HFF-Myc (cell line): ENCODE measurements at places on chromosomes 6 and 20.
A peak's percentile ranks its signal among the peaks of the same experiment; 100 is the strongest.

GRCh38 chr20:62977613-62978560 is 25.4 kb downstream of the SLC17A9 start:
- DNase-seq, result no peak

DNA sequence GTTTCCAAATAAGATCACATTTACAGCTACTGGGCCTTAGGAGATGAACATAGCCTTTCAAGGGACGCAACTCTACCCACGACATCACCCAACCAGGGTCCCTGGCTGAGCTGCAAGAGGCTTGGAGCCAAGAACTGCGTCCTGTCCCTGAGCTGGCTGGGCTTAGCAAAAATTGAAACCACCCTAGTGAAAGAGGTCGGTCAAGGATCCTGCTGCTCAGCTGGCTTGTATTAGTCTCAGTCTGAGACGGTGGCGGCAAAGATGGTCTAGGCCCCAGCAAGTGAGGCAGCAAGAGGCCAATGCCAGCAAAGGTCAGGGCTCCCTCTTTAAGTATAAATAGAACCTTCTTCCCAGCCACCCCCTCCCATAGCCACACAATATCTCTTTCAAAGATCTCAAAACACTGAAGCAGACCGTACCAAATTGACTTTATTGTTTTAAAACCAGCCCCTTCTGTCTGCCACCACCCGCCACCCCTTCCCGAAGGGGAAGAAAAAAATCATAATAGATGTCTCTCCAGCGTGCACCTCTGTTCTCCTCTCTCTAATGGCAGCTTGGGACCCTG is 140.5 kb downstream of the EYA2 start:
- no peak for DNase-seq

DNA sequence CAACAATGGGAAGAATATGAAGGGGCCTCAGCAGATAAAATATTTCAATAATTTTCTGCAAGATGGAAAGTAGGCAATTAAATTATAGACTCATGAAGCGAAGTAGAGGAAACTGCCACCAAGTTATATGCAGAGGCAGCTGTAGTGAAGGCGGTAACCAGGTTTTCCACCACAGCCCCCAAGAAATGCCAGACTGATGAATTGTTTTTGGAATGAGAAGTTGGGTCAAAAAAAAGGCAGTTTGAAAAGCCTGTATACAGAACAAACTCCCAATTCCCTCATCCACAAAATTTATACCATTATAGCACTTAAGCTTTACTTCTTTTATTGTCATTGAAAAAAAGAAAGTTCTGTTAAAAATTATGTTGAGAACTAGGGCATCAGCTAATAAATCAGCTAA is 45.3 kb downstream of the ELOVL4 start:
- no peak for DNase-seq

- DNase-seq, result peak; percentile 43
Measured at GRCh38 chr20:10074513-10074912, 39.7 kb downstream of the ANKEF1 start.

DNA sequence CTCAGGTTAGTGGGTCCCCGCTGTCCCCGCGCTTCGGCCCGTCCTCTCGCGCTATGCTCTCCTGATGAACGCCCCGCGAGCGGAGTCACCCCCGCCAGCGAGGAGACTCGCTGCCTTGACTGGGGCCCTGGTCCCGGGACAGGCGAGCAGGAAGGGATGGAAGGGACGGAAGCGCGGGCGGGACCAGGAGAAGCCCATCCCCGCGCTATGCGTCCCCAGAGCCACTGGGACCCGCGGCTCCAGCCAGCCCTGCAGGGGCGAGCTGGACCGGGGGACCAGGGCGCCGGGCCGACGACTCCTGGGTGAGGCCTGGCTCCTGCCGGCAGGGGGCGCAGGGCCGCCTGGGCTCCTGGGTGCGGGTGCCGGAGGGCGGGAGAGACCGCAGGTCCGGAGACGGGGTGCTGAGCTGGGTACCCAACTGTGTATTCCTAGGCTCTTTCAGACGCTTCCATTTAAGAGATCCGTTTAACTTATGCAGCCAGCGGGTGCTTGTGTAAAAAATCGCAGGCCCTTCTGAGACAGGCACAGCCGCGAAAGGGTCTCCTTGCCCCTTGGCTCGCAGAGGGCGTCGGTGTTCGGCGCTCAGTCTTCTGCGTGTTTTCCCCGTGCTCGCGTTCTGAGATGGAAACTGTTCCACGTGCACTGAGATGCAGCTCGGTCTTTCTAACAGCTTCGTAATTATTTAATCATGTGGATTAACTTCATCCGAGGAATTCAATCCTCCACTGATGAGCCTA is 580 bp upstream of the SYCP2 start:
- DNase-seq, result no peak

GRCh38 chr6:152087701-152088100 is 280.2 kb downstream of the ESR1 start:
- no peak for DNase-seq

GRCh38 chr6:87897013-87897412 is 150.6 kb upstream of the SPACA1 start:
- no peak for DNase-seq

GRCh38 chr20:7850775-7851490 is 89.3 kb downstream of the HAO1 start:
- DNase-seq, result no peak

GRCh38 chr20:54624706-54625390 is 149.5 kb downstream of the DOK5 start:
- DNase-seq, result no peak

DNA sequence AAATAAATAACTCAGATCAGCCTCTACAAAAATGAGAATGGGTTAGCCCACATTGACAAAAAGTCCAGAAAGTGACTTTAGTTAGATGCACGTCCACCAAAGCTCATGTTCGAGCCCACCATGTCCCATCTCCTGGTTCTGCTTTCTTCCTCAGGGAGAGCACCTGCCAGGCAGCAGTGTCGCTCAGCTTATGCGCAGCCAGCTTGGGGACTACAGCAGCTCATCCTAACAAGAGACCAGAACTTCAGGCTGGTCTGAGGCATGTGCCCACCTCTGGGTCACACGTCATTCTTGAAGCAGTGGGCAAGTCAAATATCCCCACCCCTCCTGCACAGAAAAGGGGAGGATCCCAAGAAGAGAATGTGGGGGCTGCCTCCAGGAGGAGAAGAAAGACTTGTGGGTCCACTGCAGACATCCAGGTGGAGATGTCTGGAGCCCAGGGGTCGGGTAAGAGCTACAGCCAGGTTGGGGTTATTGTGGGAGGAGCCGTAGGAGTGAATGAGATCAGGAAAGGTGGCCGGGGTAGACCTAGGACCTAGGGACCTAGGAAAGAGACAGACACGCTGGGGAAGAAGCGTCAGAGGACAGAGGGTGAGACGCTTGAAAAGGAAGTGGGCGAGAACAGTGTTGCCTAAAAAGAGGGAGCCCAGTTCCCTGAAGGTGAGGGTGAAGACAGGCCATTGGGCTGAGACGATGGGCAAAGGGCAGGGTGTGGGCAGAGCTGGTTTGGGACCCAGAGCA is 52.5 kb downstream of the SSR1 start:
- no peak for DNase-seq

GRCh38 chr6:168418711-168419121 is 22.3 kb upstream of the SMOC2 start:
- no peak for DNase-seq

- DNase-seq, result peak; percentile 61
Measured at GRCh38 chr20:45157962-45158361, 16.7 kb upstream of the PI3 start.

DNA sequence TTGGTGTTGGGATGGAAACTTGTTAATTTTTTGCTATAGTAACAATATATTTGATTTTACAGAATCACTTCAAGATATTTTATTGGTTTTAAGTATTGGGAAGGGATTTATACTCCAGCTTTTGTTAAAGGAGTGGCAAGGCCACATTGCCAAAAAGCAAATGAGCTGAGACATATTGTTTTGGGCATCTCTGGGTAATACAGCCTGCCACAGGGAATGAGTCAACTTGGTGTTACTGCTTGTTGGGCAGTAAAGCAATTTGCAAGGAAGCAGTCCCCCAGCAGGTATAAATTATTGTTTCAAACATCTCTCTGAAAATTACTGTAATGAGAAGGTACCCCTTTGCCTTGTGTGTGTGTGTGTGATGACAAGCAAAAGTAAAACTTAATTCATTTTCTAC is 868.3 kb upstream of the FLRT3 start:
- DNase-seq, result no peak

- DNase-seq, result no peak
Measured at GRCh38 chr6:10451828-10452509, 37.1 kb upstream of the TFAP2A start.

- DNase-seq, result no peak
Measured at GRCh38 chr6:165308926-165309731, at the start of gene C6orf118. TSS of gene C6orf118 (minus strand) at chr6:165309605. CDS start at chr6:165309586, 19 bp downstream.

GRCh38 chr20:59848182-59848581 is 85.3 kb downstream of the SYCP2 start:
- DNase-seq, result no peak

DNA sequence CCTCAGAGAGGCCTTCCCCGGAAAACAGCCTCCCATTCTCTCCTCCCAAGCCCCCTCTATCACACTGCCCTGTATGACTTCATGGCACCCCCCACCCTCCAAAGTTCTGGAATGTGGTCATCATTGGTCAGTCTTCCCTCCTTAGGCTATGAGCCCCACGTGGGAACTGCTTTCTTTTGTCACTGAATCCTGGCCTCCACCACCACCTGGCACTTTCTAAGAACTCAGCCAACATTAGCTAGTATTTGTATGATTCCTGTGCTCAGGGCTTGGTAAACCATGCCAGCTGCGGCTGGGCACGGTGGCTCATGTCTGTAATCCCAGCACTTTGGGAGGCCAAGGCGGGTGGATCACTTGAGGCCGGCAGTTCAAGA is 8.4 kb upstream of the E2F1 start:
- DNase-seq, result no peak

- DNase-seq, result no peak
Measured at GRCh38 chr20:53916173-53916512, 154.3 kb downstream of the BCAS1 start.

GRCh38 chr20:4153251-4153650 is 137.9 kb upstream of the RNF24 start:
- no peak for DNase-seq

DNA sequence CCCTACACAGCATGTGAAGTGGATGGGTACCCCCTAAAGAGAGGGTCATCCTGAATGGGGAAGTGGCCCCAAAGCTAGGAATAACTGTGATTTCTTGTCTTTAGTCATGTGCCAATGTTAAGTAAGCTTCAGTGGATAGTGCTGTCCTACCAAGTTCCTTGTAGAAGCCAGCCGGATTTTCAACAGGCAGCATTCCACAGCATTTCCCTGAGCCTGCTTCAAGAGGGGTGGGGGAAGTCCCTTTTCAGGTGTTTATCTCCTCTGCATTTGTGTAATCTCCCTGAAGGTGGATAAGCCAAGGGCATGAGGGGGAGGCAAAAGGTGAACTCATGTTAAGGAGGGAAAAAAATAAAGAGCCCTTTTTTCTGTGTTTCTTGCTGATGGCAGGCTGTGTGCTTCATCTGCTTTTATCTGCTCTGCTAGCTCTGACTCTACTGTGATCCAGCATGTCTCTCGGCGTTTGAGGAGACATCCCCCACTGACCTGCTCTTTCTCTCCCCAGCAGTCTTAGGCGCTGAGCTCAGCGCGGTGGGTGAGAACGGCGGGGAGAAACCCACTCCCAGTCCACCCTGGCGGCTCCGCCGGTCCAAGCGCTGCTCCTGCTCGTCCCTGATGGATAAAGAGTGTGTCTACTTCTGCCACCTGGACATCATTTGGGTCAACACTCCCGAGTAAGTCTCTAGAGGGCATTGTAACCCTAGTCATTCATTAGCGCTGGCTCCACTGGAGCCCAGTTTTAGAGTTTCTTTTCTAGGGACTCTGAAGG is 1.9 kb downstream of the EDN1 start:
- no peak for DNase-seq

DNA sequence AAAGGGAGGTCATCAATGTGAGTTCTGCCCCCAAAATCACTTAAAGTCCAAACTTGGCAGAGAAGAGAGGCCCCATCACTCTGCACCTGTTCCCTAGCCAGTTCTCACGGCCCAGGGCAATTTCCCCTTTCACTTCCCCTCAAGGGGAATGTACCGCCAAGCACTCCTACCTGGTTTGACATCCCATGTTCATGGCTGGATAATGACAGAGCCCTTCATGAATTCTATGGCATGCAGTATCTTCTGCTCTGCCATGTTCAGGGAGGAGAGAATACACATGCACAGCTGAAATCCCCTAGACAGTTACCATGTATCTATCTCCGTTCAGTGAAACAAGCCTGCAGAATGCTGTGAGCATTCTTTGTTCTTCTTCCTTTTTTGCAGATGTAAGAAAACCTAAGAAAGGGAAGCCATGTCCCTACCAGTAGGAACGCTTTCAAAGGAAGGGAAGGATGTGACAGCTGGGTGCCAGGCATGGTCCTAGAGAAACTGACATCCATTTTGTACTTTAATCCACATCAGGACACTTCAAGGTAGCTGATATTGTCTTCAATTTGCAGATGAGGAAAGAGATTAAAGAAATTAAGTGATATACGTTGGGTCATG is 79.8 kb upstream of the ARID1B start:
- DNase-seq, result no peak

DNA sequence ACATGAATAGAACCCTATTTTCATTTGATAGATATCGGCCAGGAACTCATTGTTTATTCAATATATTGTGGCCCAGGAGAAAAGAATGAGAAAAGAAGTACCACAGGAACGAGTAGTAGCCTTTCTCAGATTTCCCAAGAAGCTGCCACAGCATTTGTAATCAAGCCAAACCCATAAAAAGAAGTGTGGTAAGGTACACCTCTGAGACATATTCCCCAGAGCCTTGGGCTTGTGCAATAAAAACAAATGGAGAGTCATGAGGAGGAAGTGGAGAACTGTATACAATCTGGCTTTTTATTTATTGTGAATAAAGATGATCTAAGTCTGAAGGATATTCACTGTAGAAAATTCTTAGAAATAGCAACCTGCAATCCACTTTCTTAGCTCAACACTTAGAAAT is 36.7 kb downstream of the KIF6 start:
- DNase-seq, result no peak

- no peak for DNase-seq
Measured at GRCh38 chr6:135168766-135169165, 12.3 kb upstream of the MYB start.

GRCh38 chr6:22302838-22303237 is 6.0 kb upstream of the PRL start:
- no peak for DNase-seq

- DNase-seq, result no peak
Measured at GRCh38 chr6:11141295-11141694, 29.8 kb upstream of the ERVFRD-1 start.

GRCh38 chr6:38432479-38432878 is 207.2 kb downstream of the BTBD9 start:
- no peak for DNase-seq

GRCh38 chr20:23157734-23158133 is 71.6 kb upstream of the CD93 start:
- DNase-seq, result no peak
